ENCODE measurements at places on chromosomes 3 and 15.

DNA sequence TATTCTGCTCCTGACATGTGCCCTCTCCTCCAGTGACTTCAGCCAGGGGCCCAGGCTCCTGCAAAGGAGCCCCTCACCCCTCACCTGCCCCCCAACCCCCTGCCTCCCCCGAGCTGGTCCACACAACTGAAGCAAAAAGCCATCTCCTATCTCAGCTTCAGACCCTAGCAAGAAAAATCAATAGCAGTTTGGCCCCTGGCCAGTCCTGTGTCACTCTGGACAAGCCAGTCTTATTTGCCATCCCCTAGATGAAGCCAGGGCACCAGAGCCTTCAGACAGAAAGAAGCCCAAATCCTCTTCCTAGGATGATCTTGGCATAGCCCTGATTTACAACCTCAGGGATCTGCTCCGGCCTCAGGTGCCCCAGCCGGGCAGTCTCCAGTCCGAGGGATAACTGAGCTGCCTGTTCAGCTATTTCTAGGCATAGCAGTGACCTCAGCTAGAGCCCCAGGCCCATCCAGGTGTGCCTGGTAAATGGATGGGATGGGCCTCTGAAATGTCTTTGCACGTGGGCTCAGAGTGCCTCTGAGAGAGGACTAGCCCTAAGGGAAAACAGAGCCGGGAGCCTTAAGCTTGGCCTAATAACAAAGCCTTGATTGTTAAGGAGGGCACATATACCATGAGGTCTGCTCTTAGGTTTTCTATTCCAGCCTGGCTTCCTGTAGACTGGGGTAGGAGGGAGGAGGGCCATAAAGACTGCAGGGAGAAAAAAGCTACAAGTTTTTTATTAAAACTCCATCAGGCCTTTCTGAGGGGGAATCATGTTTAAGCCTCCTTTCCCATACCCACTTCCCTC lies 242.0 kb downstream of the SHQ1 start:
- no peak for DNase-seq

DNA sequence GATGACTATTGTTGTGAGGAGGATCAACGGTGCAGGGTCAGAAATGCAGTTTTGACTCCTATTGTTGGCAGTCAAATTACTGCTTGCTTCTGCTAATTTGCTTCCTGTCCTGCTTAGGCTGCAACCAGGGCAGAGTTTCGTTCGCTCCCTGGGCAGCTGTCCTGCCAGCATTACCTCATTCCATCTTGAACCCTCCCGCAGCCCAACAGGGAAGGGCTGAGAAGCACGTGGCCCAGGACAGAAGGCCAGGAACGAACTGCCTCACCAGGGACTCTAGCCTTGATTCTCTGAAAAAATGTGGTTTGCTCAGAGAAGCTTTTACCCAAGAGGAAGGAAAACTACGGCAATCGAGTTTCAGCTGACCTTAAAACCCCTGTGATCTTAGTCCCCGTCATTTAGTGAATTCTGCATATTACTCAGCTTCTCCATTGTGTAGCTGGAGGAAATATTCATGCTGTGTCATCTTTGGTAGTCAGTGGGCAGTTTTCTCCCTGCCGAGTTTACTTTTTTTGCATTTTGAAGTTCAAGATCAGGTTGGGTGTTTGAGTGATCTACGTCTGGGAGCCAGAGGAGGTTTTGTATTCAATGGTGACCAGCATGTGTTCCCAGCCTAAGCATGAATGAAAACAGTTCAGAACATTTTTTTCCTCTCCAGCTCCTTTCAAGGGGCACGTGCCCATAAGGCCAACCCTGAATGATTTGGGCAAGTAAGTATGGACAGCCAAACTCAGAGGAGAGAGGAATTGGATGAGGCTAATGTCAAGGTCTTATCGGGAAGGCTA lies 23.0 kb downstream of the TLNRD1 start:
- no peak for DNase-seq

- DNase-seq, result no peak
Observed at GRCh38 chr3:156175570-156175969, 55.2 kb downstream of the KCNAB1 start.

DNA sequence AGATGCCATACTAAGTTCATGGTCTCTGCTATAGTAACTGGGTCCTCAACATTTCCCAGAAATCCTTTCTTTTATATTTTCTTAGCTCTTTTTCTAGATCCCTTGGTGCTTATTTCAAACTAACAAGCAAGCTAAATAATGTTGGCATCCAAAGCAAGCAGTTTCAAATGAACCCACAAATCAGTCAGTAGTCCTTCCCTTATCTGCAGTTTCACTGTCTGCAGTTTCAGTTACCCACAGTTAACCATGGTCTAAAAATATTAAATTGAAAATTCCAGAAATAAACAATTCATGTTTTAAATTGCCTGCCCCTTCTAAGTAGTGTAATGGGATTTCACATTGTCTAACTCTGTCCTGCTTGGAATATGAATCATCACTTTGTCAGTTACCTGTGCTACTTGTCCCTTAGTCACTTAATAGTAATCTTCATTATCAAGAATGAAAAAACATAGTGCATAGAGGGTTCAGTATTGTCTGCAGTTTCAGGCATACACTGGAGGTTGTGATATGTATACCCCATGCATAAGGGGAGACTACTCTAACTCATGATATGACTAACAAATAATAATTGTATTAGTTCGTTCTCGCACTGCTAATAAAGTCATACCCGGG lies 633.7 kb downstream of the MECOM start:
- DNase-seq, result no peak

- no peak for DNase-seq
Observed at GRCh38 chr15:89335298-89336041, 846 bp upstream of the POLG start.

DNA sequence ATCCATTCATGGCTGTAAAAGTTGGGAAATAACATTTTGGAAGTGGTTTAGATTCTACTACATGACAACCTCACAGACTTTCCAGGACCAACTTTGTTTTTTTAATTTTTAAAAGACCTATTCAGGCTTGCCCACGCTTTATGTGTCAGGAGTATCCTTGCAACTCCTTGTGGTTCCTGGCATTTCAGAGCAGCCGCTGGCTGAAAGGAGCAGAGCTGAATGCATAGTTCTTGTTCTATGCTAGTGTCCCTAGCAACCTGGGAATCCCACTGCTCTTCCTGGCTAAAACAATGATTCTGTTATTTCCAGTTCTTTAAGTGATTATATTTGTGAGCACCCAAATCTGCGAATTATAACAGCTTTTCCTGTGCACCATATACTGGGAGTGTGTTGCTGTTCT lies 34.9 kb downstream of the CP start:
- no peak for DNase-seq

DNA sequence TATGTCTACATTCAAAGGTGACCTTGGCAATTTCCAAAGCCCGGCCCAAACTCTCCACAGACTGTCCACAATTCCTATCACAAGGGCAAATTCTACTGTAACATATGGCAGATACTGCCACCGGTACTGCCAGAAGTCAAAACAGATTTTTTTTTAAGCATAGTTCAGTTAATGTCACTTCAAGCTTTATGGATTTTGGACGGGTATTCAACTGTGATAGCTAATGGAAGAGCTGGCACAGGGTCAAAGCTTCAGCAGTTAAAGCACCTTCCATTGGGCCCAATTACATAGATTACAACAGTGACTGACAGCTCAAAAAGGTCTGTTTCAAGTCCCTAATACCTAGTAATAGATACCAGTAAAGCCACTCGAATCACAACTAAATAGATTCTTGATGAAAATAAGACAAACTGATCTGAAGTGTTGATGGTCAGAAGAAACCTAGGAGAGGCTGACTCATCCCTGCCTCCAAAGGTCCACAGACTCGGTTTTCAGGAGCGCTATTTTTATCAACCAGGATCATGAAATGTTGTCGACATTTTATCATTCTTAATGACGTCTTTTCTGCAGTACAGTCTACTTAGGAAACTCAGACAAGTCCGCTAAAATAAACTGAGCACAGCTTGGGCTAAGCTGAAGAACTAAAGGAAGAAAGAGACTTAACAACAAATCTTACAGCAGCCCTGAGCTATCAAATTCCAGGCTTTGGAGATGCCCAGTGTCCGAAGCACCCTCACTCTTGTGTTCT lies 38.7 kb downstream of the ANXA2 start:
- no peak for DNase-seq

GRCh38 chr15:76217882-76218217 lies 93.4 kb downstream of the ETFA start:
- no peak for DNase-seq

DNA sequence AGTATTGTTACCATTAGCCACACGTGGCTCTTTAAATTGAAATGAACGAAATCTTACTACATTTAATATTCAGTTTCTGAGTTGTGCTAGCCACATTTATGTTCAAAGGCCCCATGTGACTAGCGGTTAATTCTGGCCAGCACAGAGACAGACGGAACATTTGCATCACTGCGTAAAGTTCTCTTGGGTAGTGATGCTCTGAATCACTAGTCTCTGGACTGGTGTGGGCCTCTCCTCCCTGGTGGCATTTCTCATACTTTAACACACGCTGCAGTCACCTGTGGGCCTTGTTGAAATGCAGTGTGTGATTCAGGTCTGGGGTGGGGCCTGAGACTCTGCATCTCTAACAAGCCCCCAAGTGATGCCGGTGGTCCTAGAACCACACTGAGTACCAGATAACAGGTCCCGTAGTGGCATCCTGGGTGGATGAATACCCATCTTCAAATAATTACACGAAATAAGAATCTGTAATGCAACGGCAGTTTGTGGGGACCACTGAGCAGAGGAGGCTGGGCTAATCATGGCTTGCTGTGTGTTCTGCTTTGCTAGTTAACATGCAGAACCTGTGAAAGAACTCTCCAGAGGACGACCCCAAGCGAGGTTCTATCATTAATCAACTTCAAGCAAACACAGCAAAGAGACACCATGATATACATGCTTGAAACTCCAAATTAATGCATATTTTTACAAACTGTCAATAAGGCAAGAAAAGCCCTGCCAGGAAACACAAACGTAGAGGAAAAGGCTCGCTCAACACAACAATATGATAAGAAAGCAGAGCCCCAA lies 623.8 kb downstream of the FOXP1 start:
- DNase-seq, result no peak

- DNase-seq, result no peak
Observed at GRCh38 chr3:98784666-98785600, 21.8 kb downstream of the ST3GAL6 start.

DNA sequence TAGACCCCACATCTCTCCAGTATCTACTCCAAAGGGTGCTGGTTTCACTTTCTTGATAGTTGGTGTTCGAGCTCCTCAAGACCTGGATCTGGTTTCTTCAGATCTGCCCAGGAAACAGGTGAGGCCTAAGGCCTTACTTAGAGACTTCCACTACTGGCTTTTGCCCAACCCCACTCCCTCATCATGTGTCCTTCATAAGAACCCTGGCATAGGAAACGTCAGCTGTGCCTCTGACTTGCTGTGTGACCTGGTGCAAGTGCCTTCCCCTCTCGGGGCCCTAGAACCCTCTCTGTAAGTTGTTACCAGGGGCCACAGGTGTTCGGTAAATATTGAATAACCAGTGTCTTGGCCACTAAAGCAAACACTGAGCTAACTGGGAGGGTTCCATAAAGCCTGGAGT lies 3.9 kb downstream of the OXTR start:
- no peak for DNase-seq

DNA sequence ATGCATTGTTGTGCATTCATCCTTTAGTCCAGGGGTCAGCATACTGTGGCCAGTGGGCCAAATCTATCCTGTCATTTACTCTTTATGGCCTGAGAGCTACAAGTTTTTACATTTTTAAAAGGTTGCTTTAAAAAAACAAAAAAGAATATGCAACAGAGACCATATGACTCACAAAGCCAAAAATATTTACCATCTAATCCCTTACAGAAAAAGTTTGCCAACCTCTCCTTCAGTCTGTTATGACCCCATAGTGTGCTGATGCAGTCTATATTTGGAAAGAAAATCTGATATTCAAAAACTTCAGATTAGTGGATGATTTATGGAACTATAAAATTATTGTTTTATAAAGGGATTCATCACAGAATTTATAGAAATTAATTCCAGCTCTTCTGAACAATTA lies 237.5 kb upstream of the IL12A start:
- no peak for DNase-seq

GRCh38 chr3:61132062-61132461 lies 119.2 kb downstream of the FHIT start:
- DNase-seq, result no peak

DNA sequence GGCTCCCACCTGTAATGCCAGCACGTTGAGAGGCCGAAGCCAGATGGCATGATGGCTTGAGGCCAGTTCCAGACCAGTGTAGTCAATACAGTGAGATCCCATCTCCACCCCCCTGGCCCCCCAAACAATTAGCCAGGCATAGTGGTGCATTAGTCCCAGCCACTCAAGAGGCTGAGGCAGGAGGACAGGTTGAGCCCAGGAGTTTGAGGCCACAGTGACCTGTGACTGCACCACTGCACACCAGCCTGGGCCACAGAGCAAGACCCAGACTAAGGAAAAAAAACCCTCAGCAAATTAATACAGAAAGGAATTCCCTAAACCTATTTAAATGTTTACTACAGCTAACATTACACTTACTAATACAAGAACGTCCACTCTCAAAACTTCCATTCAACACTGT lies 424.6 kb downstream of the SHQ1 start:
- no peak for DNase-seq

- DNase-seq, result no peak
Observed at GRCh38 chr3:8154617-8155016, 347.0 kb upstream of the LMCD1 start.

GRCh38 chr3:106004137-106004681 lies 135.4 kb upstream of the CBLB start:
- DNase-seq, result no peak

- DNase-seq, result no peak
Observed at GRCh38 chr3:69540706-69541581, 155.1 kb upstream of the FRMD4B start.

DNA sequence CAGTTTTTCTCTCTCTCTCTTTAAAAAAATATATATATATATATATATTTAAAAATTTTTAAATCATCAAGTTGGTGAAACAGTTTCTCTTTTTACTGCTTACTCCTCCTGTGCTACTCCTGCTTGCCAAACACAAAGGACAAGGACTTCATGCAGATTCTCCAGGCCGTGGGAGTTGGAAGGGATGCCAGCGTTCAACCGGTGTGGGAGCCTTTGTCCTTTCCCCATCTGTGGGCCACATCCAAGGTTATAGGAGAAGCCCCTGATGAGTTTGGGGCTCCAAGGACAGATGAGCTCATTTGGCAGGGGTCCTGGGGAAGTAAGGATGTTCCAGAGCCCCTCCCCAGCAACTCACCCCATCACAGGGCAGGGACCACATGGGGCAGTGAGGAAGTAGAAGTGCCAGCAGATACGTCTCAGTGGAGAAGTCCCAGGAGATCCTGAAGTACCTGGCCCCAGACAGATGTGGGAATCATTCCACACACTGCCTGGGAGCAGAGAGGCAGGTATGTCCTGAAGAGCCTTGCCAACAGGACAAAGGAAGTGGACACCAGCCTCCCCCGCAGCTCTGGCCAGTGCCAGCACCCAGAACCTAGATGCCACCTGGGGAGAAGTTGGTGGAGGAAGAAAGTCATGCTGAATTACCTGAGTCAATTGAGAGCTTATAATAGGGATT lies 36.6 kb downstream of the CCK start:
- DNase-seq, result no peak
